T-helper 22 cell (primary cell): ENCODE measurements at places on chromosomes 1 and 21.

- no peak for DNase-seq
Measured at GRCh38 chr1:230752407-230752806, 5.2 kb downstream of the CAPN9 start.

GRCh38 chr1:6331543-6332273 lies 61.9 kb downstream of the ACOT7 start:
- no peak for DNase-seq

DNA sequence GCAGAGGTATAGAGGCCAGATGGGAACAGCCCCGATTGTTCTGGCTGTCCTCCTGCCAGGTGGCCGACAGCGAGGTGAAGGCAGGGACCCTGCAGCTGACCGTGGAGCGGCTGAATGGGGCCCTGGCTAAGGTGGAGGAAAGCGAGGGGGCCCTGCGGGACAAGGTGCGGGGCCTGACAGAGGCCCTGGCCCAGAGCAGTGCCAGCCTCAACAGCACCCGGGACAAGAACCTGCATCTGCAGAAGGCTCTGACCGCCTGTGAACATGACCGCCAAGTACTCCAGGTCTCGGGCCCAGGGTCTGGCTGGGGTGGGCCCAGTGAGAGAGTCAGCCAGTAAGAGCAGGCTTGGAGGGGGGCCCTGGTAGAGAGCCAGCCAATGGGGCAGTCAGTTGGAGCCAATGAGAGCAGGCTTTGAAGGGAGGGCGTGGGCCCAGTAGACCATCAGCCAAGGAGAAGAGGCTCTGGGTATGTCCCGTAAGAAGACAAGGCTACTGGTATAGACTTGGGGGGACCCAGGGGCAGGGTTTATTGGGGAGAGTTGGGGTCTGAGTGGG lies 11.3 kb downstream of the MFAP2 start:
- no peak for DNase-seq

DNA sequence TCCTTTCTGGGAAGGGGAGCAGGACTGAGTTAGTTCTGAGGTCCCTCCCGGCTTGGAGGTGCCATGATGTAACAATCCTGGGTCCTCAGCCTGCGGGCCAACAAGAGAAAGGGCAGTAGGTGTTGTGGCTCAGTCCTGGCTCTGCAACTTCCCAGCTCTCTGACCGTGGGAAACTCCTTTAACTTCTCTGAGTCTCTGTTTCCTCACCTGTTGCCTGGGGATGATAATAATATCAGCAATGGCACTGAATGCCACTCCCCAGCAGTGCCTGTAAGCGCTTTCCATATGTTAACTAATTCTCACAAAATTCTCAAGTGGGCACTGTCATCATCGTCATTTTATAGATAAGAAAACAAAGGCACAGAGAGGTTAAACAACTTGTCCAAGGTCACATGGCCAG lies 2.3 kb downstream of the PADI3 start:
- DNase-seq: no peak

GRCh38 chr1:111894497-111894896 lies 95.0 kb downstream of the KCND3 start:
- DNase-seq: no peak

GRCh38 chr1:23394684-23395083 lies 25.0 kb upstream of the ZNF436 start:
- no peak for DNase-seq

DNA sequence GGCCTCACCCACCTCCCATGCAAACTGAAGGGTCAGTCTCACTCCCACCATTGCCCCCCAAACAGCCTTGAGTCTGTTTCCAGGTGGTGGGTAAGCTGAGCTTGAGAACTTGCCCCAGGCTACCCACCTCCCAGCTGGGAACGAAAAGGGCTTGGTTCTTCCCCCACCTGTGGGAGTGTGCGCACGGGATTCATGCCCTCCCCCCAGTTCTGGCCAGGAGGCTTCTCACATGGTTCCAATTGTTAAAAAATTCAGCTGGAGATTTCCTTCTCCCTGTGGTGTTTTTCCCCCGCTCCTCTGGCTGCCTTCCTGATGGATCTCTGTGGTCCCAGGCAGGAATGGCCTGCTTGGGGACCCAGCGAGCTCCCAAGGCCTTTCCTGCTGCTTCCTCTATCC lies 81.8 kb upstream of the C21orf91 start:
- DNase-seq: no peak

GRCh38 chr1:228968891-228969606 lies 233.8 kb downstream of the RHOU start:
- DNase-seq: no peak

DNA sequence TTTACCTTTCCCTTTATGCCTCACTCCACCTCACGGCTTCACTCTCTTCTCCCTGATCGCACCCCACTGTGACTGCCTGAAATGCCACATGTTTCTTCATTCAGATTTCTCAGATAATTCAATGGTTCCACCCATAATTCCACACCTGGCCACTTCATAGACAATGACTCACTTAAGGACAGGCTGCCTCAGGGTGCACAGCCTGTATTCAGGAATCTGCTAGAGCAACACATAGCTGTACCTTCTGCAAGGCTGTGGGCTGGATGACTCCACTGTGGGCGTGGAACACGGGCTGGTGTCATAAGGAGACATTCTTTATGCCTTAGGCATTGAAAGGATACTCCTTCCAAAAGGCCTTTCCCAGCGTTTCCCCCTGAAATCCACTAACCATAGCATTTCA lies 36.1 kb downstream of the L1TD1 start:
- DNase-seq: no peak

- no peak for DNase-seq
Measured at GRCh38 chr1:243503155-243503554, 247.3 kb downstream of the SDCCAG8 start.

GRCh38 chr1:95954585-95954984 lies 720.6 kb downstream of the RWDD3 start:
- no peak for DNase-seq

DNA sequence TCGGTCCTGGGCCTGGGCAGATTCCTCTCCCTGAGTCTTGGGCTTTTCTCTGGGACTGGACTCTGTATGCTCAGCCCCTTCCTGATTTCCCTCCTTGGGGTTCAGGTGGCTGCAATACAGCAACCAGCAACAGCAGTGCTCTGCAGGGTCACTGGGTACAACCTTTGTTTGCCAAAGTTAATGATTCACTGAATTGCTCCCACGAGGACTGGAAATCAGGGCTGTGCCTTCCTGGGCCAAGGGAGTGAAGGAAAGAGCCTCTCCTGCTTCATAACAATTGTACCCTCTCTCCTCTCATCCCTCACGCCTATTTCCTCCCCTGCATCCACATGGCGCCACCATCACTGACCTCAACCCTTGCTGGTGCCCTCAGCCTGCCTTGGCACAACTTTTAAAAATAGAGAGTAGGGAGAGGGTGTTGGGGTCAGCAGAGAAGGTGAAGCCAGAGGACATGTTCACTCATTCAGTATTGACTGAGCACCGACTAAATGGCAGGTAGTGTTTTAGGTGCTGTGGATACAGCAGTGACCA lies 52.8 kb upstream of the GOLT1A start:
- no peak for DNase-seq

DNA sequence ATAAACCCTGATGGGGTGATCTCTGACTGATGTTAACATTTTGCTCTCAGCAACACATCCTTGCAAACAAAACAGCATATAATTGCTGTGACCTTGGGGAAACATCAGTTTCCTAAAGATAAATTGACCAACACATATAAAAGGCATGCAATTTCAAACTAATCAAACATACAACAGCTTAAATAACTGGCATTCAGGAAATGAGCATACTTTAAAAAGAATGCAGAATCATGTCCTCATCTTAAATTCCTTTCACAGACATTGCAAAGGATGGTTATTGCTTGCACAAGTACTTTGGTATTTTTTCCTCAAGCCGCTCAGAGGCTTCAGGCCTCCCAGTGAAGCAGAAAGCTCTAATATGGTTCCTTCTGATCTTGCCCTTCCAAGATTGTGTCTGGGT lies 53.4 kb upstream of the RGS18 start:
- DNase-seq: no peak

DNA sequence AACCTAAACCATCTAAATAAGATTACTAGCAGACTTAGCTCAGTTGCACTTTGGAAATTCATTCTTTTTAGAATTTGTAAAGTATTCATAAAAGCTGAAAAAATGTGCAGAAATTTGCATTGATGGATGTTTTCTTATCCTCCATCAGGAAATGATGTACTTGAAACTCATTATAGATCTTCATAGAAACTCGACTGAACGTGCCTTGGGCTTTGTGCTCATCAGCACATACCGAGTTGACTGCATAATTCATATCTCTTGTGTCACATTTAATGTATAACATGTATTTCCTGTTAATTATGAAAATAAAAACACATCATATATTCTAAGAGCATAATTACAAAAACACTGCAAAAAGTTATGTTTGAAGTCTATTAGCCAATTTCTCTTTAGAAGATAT lies 290.9 kb upstream of the NR5A2 start:
- no peak for DNase-seq

DNA sequence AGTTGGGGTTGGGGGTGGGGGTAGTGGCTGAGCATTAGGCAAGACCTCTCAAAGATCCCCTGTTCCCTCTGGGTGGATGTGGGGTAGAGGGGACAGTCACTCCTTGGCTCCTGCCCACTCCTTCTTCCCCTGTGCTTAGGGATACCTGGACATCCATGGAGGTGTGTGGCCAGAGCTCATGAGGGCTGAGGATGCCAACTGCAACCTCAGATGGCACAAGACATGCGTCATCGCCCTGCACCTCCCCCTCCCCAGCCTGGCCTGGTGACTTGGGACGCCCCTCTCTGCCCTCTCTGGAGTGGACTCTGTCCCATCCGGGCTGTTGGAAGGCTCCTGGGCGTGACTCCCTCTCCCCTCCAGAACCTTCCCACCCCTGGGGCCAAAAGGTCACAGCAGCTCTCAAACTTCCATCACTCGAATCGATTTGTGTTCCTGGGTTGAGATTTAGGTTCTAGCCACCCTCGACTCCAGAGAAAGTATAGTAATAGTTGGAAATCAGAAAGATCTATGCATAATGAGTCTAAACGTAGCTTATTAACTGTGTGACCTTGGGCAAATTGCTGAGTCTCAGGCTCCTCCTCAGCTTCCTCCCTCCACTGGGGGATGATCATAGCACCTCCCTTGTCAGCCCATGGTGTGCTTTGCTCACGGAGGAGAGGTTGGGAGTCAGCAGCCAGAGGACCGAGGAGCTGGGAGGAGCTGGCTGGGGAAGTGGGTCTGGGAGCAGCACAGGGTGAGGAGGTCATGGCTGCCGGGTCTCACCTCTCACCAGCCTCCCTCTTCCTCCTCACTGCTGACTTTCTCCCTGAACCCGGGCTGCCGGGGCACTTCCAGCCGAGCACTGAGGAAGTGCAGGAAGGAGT lies 2.2 kb upstream of the PTPN7 start:
- no peak for DNase-seq

GRCh38 chr1:172135076-172135672 lies 285.3 kb upstream of the C1orf105 start:
- DNase-seq: no peak
